ENCODE measurements at places on chromosomes 3 and 15.

DNA sequence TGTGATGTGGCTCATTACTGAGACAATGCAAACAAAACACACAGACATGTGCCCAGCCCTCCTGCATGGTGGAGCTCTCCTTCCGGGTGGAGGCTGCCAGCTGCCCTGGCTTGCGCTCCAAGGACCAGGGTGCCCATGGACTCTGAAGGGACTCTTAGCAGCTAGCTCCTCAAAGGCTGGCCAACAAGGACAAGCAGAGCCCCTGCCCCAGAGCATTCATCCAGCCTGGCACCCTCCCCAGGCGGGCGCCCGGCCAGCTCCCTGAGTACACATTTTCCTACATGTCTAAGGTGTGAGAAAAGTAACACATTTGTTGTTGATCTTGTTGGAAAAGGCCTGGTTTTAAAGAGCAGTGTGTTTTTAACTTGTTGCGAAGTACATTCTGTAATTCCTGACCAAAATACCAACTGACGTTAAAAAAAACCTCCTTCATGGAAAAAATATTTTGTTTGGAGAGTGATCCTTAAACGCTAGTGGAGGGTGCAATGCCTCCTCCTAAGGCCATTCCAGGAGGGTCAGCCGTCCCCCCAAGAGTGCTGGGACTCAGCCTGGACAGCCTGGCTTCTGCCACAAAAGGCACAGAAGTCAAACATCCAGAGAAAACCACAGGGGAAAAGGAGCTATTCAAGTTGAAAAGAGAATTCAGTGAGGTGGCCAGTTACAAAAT is 86.9 kb downstream of the KLF15 start:
- no peak for DNase-seq

DNA sequence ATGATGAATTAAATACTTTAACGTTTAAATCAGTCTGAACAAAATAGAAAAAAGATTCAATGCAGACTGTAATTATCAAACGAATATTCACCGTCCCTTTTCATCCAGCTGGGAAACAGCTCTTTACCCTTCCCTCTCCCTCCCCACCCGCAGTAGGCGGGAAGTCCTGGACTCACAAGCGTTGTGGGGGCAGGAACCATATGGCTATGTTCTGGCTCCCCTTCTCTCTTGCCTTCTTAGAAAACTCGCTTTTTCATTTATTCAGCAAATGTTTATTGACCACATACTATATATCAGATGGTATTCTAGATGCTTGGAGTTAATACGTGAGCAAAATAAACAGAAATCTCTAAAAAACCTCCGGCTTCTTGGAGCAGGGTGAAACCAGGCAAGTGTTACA is 715 bp upstream of the SCAPER start:
- no peak for DNase-seq

- no peak for DNase-seq
These were observed 31.6 kb upstream of the MCTP2 start for GRCh38 chr15:94199725-94200124.

GRCh38 chr3:54878145-54878544 is 49.7 kb downstream of the LRTM1 start:
- DNase-seq = no peak

DNA sequence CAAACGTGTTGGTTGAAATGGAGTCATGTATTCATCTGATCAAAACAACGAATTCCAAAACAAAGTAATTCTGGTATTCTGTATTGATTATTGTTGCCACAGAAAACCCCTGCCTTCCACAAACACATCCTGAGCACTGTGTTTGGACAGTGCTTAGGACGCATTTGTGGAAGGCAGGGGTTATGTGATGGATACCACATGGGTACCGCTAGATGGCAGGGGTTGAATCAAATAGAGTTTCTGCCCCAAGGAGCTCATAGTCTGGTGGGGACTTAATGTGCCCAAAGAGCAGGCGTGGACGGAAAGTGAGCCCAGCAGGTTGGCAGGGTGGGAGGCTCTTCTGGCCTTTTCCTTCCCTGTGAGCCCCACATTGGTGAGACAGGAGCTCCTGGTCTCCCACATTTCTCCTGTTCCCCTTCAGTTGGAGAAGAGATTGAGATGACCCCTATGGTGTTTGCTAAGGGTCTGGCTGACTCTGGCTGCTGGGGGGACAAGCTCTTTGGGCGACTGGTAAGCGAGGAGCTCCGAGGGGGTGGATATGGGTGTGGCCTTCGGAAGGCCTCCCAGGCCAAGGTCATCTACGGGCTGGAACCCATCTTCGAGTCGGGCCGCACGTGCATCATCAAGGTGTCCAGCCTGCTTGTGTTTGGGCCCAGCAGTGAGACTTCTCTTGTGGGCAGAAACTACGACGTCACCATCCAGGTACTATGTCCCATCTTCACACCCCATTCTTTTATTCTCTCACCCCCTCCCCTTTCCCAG is 22.1 kb upstream of the SLC28A1 start:
- DNase-seq = no peak

GRCh38 chr3:112030901-112031300 is 3.6 kb upstream of the TMPRSS7 start:
- DNase-seq = no peak

GRCh38 chr3:65988411-65989180 is 50.1 kb downstream of the MAGI1 start:
- no peak for DNase-seq

- no peak for DNase-seq
These were observed 120.8 kb upstream of the CCNL1 start for GRCh38 chr3:157280786-157281185.

DNA sequence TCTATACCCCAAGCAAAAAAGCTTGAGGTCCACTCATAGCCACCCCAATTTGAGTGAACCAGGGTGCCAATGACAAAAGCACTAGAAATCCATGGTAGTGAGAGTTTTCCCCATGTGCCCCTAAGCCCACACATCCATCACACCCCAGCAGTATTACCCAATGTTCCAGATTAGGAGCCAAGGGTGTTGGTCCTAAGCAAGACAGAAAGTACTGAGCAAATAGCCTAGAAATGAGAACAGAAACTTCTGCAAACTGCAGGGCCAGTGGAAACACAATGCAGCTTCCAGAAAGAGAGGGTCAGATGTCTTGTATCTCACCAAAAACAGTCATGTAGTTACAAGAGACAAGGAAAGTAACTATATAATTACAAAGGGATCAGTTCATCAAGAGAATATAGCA is 10.9 kb upstream of the OXTR start:
- no peak for DNase-seq

GRCh38 chr15:56732886-56733135 is 498 bp downstream of the ZNF280D start:
- no peak for DNase-seq

- no peak for DNase-seq
These were observed 61.2 kb upstream of the MCF2L2 start for GRCh38 chr3:183489455-183490210.

DNA sequence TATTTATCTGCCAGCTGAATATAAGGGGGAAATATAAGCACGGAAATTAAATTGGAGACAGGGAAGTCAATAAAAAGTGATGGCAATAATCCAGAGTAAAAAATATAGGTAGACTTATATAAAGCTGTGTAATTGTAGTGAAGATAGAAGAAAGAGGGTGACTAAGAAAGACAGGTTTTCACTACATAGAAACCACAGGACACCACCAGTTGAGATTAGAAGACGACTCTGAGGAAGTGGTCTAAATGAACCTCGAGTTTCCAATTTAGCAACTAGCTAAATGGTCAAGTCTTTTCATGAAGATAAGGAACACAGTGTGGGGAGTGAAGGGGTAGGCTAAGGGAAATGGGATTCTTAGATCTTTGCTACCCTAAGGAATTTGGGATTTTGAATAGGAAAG is 188.8 kb upstream of the ARL6 start:
- no peak for DNase-seq

DNA sequence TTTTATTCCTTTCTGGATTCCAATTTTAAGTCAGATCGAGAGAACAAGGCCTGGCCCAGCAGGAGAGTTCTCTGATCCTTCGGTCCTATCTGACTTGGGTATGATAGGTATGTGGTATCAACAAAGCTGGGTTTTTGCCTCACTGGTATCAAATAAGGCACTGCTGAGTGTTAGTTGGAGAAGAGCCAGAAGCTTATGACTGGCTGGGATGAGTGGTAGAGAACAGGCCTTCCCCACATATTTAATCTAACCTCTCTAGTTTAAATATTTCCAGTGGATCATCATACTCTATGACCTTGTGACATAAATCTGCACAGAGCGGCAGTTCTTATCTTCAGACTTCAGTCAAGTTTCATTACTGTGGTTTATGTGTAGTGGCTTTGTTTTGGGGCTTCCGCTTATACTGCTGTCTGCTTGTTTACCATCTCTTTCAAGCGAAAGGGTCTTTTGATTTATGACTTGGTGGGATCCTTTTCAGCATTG is 164.5 kb downstream of the PTPRG start:
- DNase-seq = no peak

GRCh38 chr15:92506506-92506905 is 112.8 kb downstream of the ST8SIA2 start:
- no peak for DNase-seq

DNA sequence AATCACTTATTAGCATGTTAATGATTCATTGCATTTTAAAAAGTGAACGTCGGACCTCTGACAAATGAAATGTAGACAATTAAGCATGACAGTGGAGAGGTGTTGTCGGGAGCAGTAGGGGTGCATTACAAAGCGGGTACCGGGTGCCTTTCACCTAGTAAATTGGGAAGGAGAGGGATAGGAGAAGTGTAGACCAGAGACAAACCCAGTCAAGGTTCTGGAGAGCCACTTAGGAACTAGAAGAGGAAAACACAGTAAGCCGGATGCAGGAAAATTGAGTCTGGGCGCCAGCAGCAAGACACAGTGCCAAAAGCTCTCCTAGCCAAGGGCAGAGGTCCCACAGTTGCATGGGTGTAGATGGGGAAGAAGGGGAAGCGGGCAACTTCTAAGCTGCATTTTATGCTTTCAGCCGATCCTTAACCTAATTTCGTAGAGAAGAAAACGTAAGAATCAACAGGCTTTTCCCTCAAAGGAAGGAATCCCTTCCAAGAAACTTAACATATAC is 3.1 kb upstream of the CERS3 start:
- DNase-seq = no peak

GRCh38 chr3:110900576-110900975 is 171.0 kb upstream of the NECTIN3 start:
- DNase-seq = no peak

DNA sequence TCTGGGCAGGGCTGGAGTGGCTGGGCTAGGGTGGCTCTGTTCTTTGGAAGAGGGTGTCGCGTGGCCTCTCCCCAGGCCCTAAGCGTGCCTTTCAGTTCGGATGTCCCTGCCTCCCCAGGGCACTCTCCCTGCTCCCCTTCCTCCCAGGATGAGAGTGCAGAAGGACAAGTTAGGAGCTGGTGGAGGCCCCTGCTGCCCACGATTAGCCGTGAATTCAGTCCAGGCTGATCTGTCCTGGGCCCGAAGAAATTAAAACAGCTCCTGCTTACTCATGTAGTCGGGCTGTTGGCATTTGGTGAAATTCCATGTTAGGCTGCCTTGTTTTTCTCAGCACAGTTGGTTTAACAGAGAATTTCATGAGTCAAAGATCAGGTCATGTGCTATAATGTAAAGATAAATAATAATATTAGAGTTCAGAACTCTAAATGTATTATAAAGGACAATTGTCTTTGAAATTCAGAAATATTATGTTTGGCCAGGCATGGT is 24.5 kb downstream of the NIPA1 start:
- DNase-seq = no peak

GRCh38 chr3:31503456-31503855 is 29.3 kb upstream of the STT3B start:
- DNase-seq = no peak

DNA sequence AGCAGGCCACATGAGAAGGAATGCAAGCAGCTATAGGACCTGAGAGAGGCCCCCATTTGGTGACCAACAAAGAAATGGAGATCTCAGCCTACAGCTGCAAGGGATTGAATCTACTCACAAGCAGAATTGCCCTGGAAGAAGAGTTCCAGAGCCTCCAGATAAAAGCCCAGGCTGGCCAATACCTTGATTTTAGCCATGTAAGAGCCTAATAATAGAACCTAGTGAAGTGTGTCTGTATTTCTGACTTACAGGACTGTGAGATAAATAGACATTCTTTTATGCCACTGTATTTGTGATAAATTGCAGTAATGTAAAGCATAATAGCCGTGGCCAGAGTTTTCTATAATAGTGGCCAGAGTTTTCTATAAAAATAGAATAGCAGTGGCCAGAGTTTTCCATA is 254.6 kb downstream of the PYDC2 start:
- no peak for DNase-seq

GRCh38 chr3:156732715-156733421 is 58.5 kb downstream of the TIPARP start:
- DNase-seq = no peak

- no peak for DNase-seq
These were observed 34.5 kb downstream of the POMGNT2 start for GRCh38 chr3:43071313-43071893.

- DNase-seq = no peak
These were observed 523.6 kb downstream of the OCA2 start for GRCh38 chr15:27575521-27575920.

DNA sequence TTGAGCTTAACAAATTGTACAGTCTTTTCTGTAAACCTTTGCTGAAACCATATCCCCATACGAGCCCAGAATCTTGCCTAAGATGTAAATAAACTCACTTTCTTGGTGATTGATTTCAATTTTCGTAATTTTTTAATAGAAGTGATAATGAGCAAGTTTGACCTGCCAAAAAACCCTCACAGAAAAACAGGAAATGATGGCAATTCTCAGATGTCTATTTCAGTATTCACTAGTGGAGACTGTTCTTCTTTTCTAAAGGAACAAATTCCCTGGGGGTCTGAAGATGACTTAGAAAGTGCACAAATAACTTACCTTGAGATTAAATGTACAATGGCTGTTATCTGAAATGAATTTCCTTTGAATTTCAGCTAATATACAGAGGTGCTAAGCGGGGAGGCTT is 116.5 kb upstream of the CMC1 start:
- no peak for DNase-seq

GRCh38 chr15:90814191-90814821 is 54.1 kb upstream of the FURIN start:
- no peak for DNase-seq
